ENCODE measurements at places on chromosomes 4 and X.

- DNase-seq = no peak
Observed at GRCh38 chrX:74277846-74278245, 26.1 kb upstream of the ZCCHC13 start.

- no peak for DNase-seq
Observed at GRCh38 chrX:16528620-16529019, 121.3 kb upstream of the S100G start.

GRCh38 chr4:139243448-139244365 lies 36.3 kb downstream of the MGARP start:
- no peak for DNase-seq

- DNase-seq = no peak
Observed at GRCh38 chr4:112196461-112196860, 35.1 kb upstream of the AP1AR start.

- DNase-seq = no peak
Observed at GRCh38 chr4:109278594-109279031, 23.8 kb downstream of the COL25A1 start.

GRCh38 chr4:294732-295131 lies 10.5 kb downstream of the ZNF732 start:
- no peak for DNase-seq

- no peak for DNase-seq
Observed at GRCh38 chr4:141524116-141524515, 112.3 kb upstream of the IL15 start.

GRCh38 chr4:107034091-107034995 lies 1.8 kb downstream of the DKK2 start:
- no peak for DNase-seq

DNA sequence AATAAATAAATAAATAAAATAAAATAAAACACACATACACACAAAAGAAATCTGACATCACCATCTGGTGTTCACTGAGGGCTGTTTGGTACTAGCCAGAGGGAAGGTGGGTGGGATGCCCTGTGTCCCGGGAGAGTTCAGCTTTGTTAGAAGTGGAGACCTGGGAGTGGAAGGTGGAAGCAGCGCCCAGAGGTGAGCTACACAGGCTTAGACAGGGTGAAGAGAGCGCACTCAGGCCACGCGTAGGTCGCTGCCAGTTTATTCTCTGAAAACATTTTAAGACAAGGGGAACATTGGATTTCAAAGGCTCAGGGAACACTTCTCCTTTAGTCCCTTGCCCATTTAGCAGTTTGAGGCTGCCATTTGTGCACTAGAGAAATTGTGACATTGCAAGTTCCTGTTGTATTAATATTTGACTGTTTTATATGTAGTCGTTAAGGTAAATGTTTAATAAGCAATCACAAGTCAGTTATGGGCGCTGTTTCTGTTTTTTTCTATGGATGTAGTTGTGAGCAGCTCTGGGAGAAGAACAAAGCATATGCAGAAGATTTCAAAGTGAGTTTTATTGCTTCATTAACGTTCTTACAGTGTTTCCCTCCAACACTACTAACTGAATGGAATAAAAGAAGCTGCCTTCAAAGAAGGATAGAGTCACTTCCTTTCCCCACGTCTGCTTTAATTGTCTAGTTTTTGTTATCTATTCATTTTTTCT lies 405.5 kb upstream of the NR3C2 start:
- no peak for DNase-seq

GRCh38 chrX:20205927-20206708 lies 60.6 kb downstream of the RPS6KA3 start:
- DNase-seq = no peak

GRCh38 chr4:147491086-147491485 lies 10.2 kb downstream of the EDNRA start:
- no peak for DNase-seq
